LHCN-M2 (cell line): ENCODE measurements at places on chromosomes 1 and 21. TPM values are rescaled to one million over a fixed set of nuclear protein-coding genes. Genes with fewer than 3 reads are reported as not detected.
A peak's percentile ranks its signal among the peaks of the same experiment; 100 is the strongest.

- DNase-seq = no peak
These were observed 30.0 kb downstream of the LRRC52 start for GRCh38 chr1:165573787-165574186.

GRCh38 chr1:206470692-206471414 is 577 bp downstream of the IKBKE start:
- DNase-seq = peak; percentile 70

GRCh38 chr1:204414016-204414415 is 2.4 kb upstream of the PPP1R15B start:
- DNase-seq = no peak

- DNase-seq = no peak
These were observed 376 bp downstream of the GBP1 start for GRCh38 chr1:89064632-89065031.

- no peak for DNase-seq
These were observed 15.2 kb downstream of the PLA2G2F start for GRCh38 chr1:20154301-20154831.

DNA sequence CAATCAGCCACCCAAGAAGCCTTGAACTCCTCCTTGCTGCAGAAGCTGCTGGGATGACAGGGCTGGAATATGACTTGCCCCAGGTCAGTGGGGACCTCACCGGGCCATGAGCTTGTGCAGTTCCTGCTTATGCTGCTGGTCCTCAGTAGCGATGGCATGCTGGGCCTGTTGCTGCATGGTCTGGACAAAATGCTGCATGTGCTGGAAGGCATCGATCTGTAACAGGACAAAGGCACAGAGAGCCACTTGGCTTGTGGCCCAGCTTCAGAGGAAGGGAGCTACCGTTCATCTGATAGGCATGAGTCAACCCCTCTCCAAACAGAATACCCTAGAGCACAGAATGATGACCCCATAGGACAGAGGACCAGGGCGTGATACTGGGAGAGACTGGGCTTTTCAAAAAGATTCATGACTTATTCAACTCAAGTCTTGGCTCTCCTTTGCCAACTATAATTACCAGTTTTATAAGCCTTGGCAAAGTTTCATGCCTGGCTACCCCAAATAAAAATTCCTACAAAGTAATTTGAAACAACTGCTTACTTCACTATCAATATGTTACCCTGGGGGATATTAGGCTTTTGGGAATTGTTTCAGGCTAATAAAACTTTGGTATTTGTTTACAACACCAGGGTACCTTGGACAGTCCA is 34.7 kb upstream of the EXOSC10 start:
- DNase-seq = peak; percentile 32

DNA sequence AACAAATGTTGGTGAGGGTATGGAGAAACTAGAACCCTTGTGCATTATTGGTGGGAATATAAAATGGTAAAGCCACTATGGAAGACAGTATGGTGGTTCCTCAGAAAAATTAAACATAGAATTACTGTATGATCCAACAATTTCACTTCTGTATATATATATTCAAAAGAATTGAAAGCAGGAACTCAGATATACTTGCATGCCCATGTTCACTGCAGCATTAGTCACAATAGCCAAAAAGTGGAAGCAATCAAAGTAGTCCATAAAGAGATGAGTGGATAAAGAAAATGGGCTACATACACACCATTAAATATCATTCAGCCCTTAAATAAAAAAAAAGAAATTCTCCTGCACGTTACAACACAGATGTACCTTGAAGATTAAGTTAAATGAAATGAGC is 34.1 kb downstream of the ABL2 start:
- no peak for DNase-seq

- peak; percentile 98 for DNase-seq
These were observed 5.2 kb upstream of the RERE start for GRCh38 chr1:8822373-8823294.

GRCh38 chr1:117638759-117639158 is 32.9 kb downstream of the TENT5C start:
- peak; percentile 4 for DNase-seq

GRCh38 chr1:1228596-1229321 is 3.0 kb downstream of the SDF4 start:
- no peak for DNase-seq

DNA sequence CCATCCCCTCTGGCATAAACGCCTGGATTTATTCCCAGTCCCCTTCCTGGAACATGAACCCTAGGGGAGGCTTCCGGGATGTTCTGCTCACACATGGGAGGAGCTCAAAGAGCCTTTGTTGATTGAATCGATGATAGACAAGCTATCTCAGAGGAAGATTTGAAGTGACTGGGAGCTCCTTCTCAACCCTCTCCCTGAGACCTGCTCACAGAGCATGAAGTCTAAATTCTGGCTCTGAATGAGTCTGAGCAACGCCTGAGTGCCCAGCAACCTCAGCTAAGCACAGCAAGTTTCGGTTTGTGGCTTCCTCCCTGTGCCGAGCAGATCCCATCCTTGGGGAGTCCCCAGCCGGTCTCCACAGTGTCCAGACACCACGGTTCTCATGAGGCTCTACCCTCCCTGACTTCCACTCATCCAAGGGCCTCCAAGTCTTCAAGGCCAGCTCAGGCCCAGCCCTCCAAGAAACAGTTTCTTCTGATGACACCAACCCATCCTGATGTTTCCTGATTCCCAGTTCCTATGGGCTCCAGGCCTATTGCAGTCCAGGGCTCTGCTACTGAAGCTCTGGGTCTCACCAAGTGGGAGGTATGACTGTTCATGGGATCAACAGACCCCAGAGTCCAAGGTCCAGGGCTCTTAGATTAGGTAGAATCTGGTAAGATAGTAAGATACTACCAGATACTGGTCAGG is 190.8 kb downstream of the DYRK1A start:
- DNase-seq = no peak

- DNase-seq = peak; percentile 63
These were observed 1.9 kb downstream of the DHRS3 start for GRCh38 chr1:12615865-12616708.

DNA sequence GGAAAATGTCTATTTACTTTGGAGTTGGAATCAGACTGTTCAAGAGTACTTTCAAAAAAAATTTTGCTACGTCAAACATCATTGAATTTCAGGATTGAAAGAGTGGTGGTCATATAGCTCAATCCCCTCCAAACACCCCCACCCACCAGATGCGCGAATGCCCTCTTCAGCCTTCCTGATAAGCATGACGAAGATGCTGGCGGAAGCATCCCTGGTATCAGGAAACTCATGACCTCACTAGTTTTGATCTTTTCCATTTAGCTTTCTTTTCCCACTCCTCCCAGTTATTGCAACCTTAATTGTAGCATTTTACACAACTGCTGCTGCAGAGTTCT is 104.4 kb downstream of the LEPR start:
- DNase-seq = no peak

DNA sequence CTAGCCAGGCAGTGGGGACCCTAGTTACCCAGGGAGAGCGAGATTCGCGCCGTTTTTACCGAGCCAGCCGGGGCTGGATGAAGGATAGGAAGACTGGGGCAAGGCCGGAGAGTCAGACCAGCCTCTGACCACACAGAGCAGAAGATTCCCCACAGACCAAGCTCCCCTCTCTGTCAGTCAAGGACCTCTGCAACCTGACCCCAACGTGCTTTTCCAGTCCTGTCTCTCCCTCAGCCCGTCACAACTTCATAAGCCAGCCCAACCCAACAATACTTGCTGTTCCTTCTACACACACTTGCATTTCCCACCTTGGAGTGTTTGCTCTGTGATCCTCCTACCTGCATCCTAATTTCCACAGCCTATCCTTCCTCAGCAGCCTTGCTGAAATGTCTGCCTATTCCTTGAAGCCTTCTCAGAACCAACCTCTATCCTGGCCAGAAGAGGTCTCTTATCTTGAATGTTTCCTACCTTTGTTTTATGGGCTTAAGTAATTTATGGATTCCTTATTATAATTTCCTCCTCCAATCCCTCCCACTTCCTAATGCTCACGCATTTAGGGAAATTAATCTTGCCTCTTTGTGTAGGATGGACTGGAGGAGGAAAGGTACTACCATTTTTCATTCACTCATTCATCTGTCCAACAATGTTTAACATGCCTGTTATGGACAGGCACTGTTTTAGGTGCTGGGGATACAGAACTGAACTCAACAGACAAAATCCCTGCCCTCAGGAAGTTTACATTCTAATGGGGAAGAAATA is at the start of gene GSTM3:
Gene GSTM3 (minus strand): TSS at position 424 of the 759 bp plus-strand sequence. CDS start 751 bp downstream, outside the sequence.
- DNase-seq = no peak

GRCh38 chr1:41046347-41046775 is 24.8 kb upstream of the SLFNL1 start:
- DNase-seq = no peak

DNA sequence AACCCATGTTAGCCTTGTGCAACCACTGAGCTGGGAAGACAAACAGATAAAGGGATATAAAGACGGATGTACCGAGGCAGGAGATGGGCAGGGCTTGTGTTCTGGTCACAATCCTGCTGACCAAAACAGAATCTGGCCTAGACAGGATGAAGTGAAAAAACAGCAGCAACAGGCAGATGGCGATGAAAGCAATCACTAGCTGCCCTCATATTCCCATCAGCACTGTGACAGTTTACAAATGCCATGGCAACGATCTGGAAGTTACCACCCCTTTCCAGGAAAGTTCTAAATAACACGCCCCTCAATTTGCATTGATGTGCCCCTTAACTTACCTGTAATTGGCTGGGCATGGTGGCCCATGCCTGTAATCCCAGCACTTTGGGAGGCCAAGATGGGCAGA is 40.6 kb upstream of the CD46 start:
- DNase-seq = peak; percentile 54

GRCh38 chr1:39852214-39852791 is 31.0 kb downstream of the TRIT1 start:
- no peak for DNase-seq

FRRS1 gene
- 6.5 and 7.2 TPM in 2 replicates for total RNA-seq

OR2L8 gene
- not detected in 2 replicates for total RNA-seq

SELENON gene
- total RNA-seq = 35.5 and 43.1 TPM in 2 replicates

SPATA1 gene
- 0.63 TPM in 1 of 2 replicates, not detected in the other for total RNA-seq

PPIE gene
- total RNA-seq = 34.3 and 40.6 TPM in 2 replicates

S100A16 gene
- total RNA-seq = 655 and 705 TPM in 2 replicates

RCAN3 gene
- 6.1 and 6.8 TPM in 2 replicates for total RNA-seq

ITLN2 gene
- not detected in 2 replicates for total RNA-seq
